ENCODE measurements at places on chromosomes 11 and 22.

- DNase-seq, result no peak
Observed at GRCh38 chr11:25576320-25576719, 755.6 kb upstream of the ANO3 start.

DNA sequence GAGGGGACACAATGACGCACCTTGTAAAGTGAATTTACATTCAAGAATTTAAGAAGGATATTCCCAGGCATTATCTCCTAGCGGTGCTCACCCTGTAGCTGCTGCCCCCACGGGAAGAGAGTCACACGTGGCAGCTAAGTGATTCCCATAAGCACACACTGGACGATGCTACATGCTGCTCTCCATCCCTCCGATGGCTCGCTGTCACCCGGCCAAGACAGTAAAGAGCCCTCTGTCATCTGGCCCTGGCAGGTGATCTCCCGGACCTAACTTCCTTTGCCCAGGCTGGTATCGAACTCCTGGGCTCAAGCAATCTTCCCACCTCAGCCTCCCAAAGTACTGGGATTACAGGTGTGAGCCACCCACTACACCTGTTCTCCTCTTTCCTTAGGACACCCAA lies 39.9 kb upstream of the IGSF9B start:
- no peak for DNase-seq

DNA sequence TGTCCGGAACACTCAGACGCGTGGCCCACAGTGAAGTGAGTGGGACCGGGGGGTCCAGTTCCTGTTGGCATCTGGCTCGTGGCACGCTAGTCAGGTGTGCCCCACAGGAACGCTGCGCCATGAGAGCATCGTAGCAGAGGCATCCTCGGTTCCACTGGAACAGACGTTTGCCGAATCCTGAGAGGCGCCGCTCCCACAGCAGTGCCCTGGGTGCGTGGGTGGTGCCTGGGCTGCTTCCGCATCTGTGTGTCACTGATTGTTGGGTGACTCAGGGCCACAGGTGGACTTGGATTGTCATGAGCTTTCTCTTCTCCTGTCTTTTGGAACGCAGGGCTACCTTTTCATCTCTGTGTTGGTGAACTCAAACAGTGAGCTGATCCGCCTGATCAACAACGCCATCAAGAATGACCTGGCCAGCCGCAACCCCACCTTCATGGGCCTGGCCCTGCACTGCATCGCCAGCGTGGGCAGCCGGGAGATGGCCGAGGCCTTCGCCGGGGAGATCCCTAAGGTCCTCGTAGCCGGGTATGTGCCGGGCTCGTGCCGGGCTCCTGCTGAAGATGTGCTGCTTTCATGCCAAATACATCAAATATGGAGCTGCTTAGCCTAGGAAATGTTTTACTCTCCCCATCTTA lies 46.2 kb downstream of the AP2A2 start:
- no peak for DNase-seq

GRCh38 chr22:33350961-33351360 lies 292.8 kb upstream of the SYN3 start:
- DNase-seq, result no peak

GRCh38 chr11:74011360-74012073 lies 2.6 kb upstream of the UCP3 start:
- DNase-seq, result no peak

DNA sequence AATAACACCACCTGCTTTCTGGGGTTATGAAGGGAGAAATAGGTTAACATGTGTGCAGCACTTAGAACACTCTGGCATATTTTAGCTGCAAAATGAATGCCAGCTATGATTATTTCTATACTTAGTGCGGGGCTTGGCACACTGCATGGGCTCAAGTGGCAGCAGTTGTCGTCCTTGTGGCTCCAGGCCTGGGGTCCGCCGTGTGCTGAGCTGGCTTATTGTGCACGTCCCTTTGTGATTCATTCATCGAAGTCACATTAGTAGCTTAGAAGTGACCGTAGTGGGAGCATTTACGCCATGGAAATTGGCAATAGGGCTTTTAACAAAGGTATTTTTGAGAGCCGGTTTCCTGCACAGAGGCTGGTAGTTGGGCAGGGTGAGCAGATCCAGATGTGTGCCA lies 4.2 kb downstream of the RASD2 start:
- DNase-seq, result no peak

DNA sequence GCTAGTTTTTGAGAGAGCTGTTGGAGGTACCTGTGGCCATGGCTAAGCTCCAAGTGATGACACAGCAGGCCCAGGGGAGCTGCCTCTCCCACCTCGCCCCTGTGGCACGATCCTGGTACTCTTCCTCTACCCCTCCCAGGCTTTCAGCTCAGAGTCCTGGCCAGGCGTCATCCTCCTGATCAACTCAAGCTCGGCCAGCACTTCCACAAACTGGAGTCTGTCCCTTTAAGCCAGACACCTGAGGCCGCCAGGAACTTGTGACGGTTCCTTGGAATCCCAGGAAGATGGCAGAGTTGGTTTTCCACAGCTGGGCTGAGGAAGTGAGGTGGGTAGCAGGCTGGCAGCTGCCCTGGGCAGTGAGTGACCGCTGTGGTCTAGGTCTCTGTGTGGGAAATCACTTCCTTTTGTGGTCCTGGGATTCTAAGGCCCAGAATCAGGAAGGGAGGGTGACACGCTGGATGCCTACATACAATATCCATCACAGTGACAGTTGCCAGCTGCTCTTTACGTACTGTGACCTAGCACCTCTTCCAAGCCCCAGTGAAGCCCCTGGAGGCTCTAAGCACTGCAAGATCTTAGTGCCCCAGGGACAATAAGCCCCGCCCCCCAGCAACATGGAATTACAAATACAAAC lies 3.2 kb upstream of the CST6 start:
- DNase-seq, result peak; percentile 47

DNA sequence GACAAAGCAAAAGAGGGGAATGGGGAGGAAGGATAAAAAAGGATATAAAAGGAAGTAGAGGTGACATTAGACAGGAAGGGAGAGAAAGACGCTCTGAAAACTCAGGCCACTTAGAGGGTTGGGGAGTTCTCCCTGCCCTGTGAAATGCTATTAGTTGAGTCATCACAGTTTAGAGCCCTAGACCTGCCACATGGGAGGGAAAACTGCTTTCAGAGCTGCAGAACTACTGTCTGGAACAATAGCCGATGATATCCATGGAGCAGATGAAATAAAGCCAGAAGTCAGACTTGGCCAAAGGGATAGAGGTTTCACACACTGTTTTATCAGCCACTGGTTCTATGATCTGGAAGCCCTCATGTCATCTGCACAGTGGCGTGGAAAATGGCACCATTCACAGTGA lies 157.9 kb downstream of the NCAM1 start:
- no peak for DNase-seq

GRCh38 chr11:124657904-124658303 lies 15.6 kb downstream of the SIAE start:
- DNase-seq, result no peak

DNA sequence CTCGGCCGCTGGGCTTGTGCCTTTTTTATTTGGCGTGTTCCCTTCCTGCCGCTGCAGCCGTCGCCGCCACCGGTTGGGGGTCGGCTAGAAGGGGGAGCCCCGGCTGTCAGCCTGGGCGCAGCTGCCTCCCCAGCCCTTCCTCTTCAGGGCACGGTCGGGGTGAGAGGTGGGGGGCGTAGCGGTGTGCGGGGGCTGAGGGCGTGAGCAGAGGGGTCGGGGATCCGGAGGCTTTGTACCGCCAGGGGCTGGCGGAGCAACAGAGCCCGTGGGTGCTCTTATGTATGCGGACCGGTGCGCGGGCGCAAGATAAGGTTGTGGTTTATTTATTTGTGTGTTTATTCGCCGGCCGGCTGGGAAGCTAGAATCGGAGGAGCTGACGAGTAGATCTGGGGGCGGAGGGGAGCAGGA lies 477 bp downstream of the ZBTB16 start:
- no peak for DNase-seq

Measured in kidney (tissue), 22 donors.